Neural progenitor cell (in vitro differentiated cells): ENCODE measurements at places on chromosomes 2 and 18. TPM values are rescaled to one million over a fixed set of nuclear protein-coding genes. Genes with fewer than 3 reads are reported as not detected.

GRCh38 chr18:50578030-50578429 is 18.1 kb downstream of the MAPK4 start:
- DNase-seq: no peak

- no peak for DNase-seq
Observed at GRCh38 chr18:37261988-37262387, 303.6 kb downstream of the CELF4 start.

GRCh38 chr2:22281033-22281432 is 1103.9 kb upstream of the KLHL29 start:
- no peak for DNase-seq

DNA sequence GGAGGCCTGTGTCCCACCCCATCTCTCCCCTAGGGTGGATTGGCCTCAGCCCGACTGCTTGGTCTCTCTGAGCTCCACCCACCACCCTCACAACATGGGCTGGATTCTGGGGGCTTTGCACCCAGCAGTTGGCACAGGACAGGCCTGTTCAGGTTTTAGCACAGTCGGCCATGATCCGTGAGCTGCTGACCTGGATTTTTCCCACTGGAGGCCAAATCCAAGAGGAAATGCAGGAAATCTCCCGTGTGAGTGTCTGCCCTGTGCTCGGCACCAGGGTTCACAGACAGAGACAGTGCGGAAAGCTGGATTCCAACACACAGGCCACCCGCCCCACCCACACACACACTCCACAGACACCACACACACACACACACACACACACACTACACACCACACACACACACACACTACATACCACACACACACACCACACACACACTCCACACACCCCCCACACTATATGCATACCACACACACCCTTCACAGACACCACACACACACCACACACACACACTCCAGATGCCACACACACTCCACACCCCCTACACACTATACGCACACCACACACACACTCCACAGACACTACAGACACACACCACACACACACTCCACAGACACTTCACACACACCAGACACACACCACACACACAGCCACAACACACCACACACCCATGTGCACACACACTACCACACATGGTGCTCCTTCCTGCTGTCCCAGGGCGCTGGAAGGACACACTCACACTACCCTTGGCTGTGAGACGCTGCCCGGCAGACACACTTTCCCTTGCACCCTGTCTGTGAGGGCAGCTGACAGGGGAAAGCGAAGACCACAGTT is 14.1 kb downstream of the MBP start:
- DNase-seq: no peak

RAPGEF4 gene
- 1.1 and 1.8 TPM in 2 replicates for total RNA-seq

DNAJC5G gene
- not detected in 2 replicates for total RNA-seq

KLHL29 gene
- 1.6 and 2.3 TPM in 2 replicates for total RNA-seq
